ENCODE measurements at places on chromosomes 2 and 18.

DNA sequence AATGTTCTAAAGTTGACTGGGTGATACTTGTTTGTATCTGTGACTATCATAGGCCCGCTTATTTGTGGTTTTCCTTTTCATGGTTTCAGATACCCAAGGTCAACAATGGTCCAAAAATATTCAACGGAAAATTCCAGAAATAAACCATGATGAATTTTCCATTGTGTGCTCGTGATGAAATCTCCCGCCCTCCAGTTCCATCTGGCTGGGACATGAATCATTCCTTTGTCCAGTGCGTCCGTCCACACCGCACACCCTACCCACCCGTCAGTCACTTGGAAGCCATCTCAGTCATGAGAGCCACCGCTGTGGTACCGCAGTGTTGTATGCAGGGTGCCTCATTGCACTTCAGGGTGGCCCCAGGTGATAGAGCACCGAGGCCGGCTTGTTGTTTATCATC is 268.2 kb upstream of the PXDN start:
- DNase-seq = no peak

DNA sequence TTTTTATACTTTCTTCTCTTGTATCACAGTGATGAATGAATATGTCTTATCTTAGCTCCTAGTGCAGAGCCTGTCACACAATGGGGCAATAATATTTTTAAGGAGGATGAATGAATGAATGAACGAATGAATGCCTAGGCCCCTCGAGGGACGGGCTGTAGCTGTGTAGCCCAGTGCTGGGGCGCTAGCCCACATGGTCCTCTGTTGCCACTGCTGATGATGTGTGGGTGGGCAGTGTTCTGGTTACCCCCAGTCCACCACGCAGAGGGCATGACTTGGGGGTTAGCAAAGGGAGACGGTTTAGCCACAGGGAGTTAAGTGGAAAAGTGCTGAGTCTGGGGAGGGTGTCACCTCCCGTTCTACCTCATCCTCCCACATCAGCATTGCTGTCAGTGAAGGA is 134.2 kb downstream of the SMAD7 start:
- no peak for DNase-seq

DNA sequence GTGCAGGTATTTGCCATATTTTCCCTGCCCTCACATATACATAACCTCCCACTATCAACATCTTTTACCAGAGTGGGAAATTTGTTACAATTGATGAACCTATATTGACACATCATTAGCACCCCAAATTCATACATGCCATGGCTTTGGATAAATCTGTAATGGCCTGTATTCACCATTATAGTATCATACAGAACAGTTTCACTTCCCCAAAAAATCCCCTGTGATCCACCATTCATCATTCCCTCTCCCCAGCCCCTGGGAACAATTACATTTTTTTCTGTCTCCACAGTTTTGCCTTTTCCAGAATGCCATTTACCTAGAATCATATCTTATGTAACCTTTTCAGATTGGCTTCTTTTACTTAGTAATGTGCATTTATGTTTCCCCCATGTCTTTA is 494.5 kb downstream of the RNF144A start:
- no peak for DNase-seq

GRCh38 chr18:30487962-30488361 is 554.6 kb downstream of the DSC3 start:
- peak; percentile 2 for DNase-seq

DNA sequence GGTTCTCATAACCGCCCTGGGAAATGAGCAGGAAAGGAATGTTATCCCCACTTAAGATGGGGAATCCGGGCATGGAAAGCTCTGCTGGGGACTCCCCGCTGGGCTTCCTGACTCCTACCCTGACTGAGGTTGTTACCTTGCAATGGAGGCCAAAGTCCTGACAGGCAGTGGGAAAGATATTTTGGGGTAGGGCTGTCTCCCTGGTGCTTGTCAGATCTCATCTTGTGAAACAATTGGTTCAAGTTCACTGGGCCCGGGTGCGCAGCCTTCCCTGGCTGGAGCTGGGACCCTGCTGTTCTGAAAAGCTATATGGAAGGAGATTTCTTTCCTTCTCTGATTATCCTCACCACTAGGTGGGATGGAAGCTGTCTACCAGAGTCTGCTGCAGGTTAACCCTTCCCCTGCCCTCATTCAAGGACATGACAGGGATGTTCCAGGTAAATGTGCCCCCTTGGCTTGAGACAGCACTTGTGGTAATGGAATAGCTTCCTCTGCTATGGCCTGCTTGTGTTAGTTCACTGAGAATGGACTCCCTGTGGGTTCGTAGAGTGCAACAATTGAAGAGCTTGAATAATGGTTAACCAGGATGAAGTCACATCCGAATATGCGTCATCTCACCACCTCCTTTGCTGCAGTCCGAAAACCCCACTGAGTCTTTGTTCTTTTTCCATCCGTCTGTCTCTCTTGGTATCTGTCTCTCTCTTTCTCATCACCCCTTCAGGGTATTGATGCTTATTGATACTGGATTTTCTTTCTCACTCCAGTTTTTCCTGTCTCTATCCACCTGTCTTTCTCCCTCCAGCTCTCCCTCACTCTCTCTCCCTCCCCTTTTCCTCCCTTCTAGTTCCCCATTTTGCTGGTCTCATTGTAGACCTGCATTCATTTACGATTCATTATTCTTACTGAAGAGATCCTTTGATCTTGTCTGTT is 67.8 kb upstream of the EPAS1 start:
- DNase-seq = no peak

DNA sequence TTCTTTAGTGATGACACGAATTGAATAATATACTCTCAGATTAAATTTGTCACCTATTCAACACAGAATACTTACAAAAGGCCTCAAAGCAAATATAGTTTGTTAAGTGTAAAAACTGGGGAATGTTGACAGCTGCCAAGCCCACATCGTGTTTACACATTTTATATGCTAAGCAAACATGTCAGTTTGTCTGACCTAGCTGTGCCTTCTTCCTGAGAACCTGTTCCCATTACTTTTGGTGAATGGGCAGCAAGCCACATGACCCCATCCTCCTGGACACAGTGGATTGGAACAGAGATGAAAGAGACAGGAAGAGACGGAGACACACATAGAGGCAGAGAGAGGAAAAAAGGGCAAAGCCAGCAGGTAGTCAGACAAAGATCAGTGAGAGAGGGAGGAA is 22.9 kb upstream of the CUL3 start:
- DNase-seq = no peak

- peak; percentile 32 for DNase-seq
Measured at GRCh38 chr2:230908595-230909191, 16.3 kb downstream of the GPR55 start.

DNA sequence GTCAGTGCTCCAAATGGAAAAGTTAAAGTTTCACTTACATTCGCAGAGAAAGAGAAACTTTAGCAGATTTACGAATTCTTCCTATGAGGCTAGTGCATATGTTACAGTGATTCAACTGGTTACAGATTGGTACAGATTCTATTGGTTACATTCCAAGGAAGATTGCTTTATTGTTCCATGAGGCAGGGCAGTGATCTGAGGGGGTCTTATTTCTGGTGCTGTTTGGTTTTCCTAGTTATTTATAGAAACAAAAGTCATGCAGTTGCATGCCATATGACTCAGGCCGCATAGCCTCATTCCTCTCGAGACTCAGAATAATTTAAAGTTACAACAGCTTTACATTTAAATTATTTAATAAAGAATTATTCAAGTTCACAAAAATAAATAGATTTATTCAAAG is 385.4 kb upstream of the SYT4 start:
- peak; percentile 92 for DNase-seq

- DNase-seq = no peak
Measured at GRCh38 chr2:47616506-47616905, 166.4 kb upstream of the MSH6 start.

- DNase-seq = no peak
Measured at GRCh38 chr2:10237392-10238321, 65.0 kb upstream of the HPCAL1 start.

DNA sequence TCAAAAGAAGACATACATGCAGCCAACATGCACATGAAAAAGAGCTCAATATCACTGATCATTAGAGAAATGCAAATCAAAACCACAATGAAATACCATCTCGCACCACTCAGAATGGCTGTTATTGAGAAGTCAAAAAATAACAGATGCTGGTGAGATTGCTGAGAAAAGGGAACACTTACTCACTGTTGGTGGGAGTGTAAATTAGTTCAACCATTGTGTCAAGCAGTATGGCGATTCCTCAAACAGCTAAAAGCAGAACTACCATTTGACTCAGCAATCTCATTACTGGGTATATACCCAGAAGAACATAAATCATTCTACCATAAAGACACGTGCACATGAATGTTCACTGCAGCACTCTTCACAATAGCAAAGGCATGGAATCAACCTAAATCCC is 95.5 kb upstream of the XIRP2 start:
- no peak for DNase-seq

DNA sequence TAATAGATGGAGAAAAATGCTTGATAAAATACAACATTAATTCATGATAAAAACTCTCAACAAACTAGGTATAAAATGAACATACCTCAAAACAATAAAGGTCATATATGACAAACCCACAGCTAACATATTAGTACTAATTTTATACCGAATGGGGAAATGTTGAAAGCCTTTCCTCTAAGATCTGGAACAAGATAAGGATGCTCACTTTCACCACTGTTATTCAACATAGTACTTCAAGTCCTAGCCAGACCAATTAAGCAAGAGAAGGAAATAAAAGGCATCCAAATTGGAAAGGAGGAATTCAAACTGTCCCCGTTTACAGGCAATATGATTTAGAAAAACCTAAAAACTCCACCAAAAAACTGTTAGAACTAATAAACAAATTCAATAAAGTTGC is 61.5 kb upstream of the CTIF start:
- no peak for DNase-seq

GRCh38 chr2:111184725-111185310 is 64.1 kb downstream of the BCL2L11 start:
- DNase-seq = no peak

DNA sequence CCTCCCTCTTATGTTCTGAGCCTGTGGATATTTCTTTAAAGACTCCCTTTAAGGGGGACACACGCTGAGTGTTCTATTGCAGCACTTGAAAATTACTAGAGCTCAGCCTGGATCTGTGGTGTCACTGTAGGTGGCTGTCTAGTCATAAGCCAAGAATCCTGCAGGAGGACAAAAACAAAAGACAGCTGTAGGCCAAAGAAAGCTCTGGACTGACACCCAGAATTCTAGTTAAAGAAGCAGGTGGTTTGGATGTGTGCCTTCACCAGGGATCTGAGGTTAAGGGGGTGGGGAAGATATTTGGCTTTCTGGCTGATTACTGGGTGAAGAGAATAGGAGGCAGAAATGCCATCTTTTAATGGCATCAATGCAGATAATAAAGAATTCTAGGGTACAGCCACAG is 842.5 kb upstream of the NXPH2 start:
- DNase-seq = no peak

- DNase-seq = no peak
Measured at GRCh38 chr18:11986061-11986460, 4.8 kb downstream of the IMPA2 start.

DNA sequence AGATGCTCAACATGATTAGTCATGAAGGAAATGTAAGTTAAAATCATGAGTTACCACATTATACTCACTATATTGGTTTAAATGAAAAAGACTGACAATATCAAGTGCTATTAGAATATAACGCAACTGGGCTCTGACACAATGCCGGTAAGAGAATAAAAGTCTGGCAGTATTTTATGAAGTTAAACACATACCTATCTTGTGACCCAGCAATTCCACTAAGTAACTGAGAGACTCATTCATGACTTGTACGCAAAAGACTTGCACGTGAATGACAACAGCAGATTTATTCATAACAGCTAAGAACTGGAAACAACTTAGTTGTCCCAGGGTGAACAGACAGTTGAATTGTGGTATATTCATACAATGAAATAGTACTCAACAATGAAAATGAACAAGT is 342.1 kb downstream of the SLC4A3 start:
- no peak for DNase-seq

DNA sequence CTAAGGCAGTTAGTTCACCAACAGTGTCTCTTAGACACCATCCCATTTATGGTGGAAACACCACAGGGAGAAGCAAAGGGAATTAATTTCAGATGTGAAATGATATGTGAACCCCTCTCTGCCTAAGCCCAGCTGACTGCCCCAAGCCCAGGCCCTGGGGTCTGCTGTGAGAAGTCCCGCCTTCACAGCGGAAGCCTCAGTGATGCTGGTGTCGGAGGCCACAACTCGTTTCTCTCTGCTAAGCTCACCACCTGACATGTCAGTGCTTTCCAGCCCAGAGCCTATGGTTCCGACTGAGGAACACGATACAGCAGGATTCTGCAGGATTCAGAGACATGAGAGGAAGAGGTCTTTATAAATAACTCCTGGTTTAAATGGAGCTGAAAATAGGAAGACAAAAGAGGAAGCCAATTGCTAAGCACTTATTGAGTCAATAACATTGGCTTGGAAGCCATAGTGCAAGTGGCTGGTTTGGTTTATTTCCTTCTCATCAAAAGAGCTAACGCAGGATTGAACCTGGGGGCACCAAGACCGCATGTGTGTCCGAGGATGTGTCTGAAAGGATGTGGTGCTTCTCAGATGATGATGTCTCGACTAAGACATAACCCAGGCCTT is 21.9 kb upstream of the LOXHD1 start:
- DNase-seq = no peak

GRCh38 chr2:172438741-172439508 is 11.5 kb downstream of the ITGA6 start:
- DNase-seq = no peak

DNA sequence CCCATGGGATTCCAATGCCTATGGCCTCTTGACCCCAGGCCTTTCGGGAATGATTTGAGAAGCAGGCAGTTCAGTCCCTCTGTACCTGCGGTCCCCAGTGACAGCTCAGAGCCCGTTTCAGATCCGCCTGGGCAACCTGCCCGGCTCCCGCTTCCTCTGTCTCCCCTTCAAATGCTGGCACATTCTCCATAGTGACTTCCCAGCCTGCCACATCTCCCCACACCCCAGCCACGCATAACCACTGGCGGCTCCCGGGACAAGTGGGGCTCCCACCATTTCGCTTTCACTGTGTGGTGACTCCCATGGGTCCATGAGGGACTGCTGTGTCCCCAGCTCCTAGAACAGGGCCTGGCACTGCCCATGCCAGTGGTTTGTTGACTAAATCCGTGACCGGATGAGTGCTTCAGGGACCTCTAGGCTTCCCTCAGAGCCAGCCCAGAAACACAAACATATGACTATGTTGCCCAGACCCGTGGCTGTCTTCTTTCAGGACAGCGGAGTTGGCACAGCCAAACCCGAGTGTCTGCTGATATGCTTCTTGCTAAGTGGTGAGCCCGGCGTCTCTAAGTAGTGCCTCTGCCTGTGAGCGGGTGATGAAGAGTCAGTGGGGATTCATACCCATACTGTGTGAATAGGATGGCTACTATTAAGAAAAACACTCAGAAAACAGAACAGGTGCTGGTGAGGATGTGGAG is 91.2 kb downstream of the GLI2 start:
- no peak for DNase-seq

GRCh38 chr2:41905597-41906337 is 142.1 kb upstream of the PKDCC start:
- DNase-seq = no peak

- DNase-seq = no peak
Measured at GRCh38 chr2:61733563-61733962, 120.3 kb downstream of the FAM161A start.

GRCh38 chr2:28869494-28870145 is 489 bp downstream of the TRMT61B start:
- no peak for DNase-seq

Measured in fibroblast of the conjunctiva (primary cell).